RCC 7860 (cell line): ENCODE measurements at places on chromosomes 7 and 10.

DNA sequence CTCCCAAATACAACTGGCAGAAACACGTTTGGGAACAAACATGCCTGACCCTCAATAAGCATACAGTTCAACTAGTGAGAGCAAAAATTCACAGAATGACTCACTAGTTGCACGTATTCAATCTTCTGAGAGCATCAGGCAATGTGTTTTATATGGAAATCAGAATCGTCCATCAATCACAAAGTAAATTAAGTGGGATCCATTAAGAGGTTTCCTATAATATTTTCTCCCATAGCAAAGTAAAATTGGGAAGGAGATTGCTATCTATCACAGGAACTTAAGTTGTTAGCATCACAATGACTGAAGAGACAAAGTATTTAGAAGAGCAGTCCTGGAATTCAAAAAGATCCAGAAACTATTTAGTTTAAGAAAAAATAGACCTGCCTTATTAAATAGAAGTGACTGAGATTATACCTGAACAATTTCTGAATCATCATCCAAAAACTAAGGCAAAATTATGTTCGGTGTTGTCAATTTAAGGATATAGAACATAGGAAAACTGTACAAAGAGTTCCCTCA, 28.3 kb downstream of the INHBA start:
- no peak for DNase-seq

DNA sequence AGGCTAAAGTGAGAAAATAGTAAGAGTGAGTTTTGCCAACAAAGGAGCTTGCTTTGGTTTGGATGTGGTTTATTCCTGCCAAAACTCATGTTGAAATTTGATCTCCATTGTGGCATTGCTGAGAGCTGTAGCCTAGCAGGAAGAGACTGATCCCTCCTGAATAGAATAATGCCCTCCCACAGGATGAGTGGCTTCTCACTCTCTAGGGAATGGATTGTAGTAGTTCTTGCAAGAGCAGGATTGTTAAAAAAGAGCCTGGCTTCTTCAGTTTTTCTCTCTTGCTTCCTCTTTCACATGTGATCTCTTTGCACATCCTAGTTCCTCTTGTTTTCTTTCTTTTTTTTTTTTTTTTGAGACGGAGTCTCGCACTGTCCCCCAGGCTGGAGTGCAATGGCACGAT, 34.4 kb downstream of the ASAH2 start:
- no peak for DNase-seq

- DNase-seq, result no peak
These were observed 11.7 kb downstream of the HUS1 start for GRCh38 chr7:47967708-47968107.

DNA sequence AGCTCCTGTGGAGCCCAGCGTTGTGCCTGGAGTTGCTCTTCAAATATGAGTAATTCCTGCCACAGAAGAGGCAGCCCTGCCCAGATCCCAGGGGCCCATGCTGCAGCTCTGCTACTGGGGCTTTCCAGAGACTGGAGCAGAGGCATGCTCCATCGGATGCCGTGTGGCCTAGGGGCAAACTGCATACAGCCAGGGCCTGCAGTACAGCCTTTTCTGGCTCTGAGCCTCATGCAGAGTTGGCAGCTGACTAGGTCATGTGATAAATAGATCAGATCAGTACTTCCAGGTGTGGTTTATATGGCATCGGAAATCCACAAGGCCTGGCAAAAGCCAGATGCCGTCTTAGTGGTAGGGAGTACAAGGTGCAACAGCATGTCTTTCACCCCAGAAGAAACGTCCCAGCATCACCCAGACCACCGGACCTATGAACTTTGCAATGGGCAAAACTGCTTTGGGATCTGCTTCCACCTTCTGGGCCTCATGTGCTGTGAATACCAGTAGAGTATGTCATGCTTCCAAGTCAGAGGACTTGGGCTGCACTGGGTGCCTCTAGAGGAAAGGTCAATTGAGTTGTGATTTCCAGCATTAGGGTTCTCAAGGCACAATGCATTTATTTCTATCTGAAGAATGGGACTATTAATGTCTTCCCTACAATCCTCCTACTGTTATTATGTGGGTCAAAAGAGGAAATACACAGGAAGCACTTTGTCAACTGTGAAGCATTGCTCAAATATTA, 250.7 kb upstream of the ZNF32 start:
- DNase-seq, result peak; percentile 18

DNA sequence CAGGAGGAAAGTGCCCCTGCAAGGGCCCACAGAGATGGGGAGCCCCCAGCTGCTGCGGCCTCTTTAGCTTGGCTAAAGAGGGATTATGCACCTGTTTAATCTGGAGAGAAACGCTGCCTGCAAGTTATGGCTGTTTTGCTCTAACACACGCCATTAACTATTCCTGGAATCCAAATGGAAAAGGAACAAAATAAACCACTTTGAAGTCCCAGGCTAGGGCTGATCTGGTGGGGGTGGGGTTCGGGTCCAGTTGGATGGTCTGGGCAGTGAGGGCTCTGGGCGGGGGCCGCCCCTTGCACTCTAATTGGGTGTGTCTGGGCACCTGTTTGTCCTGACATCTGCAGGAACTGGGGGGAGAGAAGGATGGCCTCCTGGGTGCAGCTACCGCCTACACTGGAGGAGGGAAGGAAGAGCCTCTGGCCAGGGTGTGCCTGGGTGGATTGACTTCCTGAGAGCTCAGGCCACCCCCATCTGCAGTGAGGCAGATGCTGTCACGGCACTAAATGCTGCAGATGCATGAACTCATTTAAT, 300.6 kb downstream of the ZEB1 start:
- DNase-seq, result no peak

GRCh38 chr10:77380723-77381122, 256.9 kb downstream of the KCNMA1 start:
- no peak for DNase-seq

DNA sequence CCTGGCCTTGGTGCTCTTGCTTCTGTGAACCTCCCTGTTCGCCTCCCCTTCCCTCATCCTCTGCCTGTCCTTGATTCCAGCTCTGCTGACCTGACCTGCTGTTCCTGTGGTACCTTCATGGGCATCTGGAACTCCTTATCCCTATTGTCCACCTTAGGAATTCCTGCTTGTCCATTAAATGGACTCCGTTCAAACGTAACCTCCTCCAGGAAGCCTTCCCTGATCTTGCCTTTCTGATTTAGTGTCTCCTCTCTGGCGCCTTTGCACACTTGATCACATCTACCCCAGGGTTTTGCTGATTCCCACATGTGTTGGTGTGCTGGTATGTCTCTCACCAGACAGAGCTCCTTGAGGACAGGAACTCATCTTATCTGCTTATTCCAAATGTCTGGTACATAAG, 20.9 kb downstream of the TSPAN15 start:
- no peak for DNase-seq

DNA sequence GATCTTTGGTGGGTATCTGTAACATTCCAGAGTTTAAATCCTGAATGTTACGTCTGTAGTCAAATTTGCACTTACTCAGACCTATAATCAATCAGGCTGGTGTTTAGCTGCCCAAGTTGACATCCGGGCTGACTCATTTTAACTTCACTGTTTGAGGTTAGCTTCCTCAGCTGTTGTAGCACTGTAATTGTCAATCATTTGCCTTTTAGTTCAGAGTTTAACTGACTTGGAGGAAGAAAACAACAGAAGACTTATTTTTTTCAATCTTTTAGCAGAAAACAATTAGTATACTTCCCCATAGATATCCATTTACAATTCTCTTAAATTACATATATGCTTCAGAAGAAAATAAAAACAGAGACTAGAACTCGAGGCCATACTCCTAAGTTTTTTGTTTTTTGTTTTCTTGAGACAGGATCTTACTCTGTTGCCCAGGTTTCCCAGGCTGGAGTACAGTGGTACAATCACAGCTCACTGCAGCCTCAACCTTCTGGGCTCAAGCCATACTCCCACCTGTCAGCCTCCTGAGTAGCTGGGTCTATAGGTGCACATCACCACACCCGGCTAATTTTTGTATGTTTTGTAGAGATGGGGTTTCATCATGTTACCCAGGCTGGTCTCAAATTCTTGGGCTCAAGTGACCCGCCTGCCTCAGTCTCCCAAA, 38.5 kb upstream of the LRRC17 start:
- DNase-seq, result peak; percentile 97

DNA sequence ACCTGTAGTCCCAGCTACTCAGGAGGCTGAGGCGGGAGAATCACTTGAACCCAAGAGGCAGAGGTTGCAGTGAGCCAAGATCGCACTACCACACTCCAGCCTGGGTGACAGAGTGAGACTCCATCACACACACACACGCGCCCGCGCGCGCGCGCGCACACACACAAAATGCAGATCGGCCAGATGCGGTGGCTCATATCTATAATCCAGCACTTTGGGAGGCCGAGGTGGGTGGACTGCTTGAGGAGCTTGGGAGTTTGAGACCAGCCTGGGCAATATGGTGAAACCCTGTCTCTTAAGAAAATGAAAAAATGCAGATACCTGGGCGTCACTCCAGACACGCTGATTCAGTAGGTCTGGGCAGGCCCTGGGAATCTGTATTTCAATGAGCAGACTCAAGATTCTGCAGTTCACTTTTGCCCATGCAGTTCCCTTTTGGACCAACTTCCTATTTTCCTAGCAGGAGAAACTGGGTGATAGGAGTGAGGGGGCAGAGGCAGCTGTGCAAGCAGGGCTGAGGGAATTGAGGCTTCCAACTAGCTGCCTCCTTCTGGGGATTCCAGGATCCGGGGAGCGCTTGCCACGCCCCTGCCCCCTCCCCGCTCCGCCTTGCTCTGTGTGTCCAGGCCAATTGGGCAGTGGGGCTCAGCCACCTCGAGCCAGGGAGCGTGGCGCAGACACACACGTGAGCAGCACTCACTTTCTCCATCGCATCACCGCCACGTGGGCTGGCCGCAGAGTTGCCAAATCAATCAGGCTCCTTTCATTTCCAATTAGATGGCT, 173.6 kb downstream of the SH3PXD2A start:
- no peak for DNase-seq

DNA sequence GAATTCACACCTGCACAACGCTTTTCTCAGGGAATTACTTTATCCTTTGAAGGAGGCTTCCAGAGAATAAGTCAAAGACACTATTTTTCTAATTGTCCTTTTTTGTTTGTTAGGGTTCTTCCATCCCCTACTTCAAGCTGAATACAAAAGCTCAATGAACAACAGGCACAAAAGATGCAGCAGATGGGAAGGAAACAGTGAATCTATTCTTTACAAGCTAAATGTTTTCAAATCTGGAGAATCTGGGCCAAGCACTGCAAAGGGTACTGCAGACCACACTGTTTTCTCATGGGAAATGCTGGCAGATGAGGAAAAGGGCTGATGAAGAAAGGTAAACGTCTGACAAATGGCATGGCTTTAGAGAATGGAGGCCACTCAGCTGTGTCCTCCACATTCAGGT, 18.5 kb downstream of the LIPA start:
- DNase-seq, result no peak

DNA sequence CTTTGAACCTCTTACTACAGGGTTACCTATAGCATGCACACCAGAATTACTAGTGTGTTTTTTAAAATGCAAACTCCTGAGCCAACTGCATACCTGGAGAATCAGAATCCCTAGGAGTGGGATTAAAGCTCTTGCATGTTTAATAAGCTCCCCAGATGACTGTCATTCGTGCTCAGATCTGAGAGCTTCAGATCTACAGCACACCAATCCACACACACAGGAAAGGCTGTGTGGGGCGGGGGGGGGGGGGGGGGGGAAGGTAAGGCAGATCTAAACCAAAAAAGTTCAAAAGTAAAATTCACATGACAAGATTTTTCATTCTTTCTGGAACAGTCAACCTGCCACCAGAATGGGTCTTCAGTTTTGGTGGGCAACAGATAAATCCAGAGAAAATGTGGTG, 5.5 kb downstream of the FAM3C start:
- no peak for DNase-seq

- no peak for DNase-seq
These were observed 71.0 kb downstream of the HIPK2 start for GRCh38 chr7:139706837-139707236.

DNA sequence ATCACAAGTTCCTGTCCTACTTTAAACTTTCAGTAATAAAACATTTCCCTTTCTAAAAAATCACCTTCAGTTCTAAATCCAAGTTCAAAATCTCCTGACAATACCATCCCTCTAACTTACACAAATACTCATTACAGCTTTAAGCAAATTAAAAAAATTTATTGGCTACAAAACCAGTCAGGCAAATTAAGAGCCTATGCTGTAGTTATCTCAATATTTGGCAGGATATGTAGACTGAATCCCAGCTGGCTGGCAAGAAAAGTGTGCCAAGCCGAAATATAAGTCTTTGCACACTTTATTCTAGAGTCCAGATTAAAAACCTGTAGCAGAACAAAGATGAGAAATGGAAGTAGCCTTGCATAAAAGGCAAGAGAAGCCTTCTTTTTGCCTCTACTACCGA, 9.5 kb downstream of the WAPL start:
- no peak for DNase-seq

DNA sequence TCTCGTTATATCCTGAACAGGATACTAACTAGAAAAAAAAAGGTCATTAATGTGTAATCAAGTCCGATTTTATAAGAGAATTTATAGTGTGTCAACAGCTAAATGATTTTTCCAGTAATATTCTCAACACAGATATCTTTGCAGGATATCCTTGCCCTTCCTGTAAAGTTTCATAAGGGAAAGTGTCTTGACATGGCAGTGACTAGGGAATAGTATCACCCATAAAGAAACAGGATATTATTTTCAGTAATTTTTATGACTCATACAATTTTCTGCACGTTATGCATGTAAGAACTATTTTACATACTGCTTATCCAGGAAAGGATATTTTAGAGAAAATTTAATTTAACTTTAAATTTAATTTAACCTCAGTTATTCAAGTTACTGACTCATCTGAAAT, 19.5 kb upstream of the PNLIP start:
- no peak for DNase-seq

DNA sequence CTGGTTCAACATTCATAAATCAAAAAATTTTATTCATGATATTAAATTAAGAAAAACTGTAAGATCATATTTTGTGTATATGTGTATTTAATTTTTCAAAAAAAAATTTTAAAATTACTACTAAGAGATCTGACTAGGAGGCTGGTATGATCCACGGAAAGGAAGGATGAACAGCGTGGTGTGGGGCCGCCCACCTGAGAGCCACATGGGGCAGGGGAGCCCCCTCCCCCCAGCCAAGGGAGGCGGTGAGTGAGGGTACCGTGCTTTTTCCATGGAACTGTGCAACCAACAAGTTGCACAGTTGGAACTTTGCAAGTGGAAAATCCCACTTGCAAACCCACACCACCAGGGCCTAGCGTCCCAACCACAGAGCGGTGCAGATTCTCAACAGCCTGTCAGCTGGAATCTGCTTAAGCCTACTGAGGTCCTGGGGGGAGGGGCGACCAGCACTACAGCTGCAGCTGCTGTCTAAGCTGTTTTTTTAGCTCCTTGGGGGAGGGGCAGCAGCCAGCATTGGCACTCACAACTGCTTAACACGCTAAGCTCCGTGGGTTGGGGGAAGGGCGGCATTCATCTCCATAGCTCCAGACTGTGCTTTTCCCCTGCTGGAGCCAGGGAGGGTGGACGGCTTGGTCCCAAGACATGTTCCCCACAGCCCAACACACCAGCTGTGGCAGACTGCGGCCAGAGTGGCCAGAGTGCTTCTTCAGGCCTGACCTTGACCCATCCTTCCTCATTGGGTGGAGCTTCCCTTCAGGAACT, 94.2 kb upstream of the IGFBP3 start:
- no peak for DNase-seq
